ENCODE measurements at places on chromosomes 16 and 17.

- DNase-seq = peak; percentile 48
Observed at GRCh38 chr17:36921095-36921851, 16.0 kb upstream of the LHX1 start.

DNA sequence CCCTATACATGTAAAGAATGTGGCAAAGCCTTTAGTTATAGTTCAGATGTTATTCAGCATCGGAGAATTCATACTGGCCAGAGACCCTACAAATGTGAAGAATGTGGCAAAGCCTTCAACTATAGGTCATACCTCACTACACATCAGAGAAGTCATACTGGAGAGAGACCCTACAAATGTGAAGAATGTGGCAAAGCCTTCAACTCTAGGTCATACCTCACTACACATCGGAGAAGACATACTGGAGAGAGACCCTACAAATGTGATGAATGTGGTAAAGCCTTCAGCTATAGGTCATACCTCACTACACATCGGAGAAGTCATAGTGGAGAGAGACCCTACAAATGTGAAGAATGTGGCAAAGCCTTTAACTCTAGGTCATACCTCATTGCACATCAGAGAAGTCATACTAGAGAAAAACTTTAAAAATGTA lies 42.5 kb downstream of the ZNF267 start:
- no peak for DNase-seq

GRCh38 chr16:48500981-48501380 lies 109.0 kb downstream of the N4BP1 start:
- no peak for DNase-seq

GRCh38 chr16:79994418-79994817 lies 393.9 kb upstream of the MAF start:
- no peak for DNase-seq

DNA sequence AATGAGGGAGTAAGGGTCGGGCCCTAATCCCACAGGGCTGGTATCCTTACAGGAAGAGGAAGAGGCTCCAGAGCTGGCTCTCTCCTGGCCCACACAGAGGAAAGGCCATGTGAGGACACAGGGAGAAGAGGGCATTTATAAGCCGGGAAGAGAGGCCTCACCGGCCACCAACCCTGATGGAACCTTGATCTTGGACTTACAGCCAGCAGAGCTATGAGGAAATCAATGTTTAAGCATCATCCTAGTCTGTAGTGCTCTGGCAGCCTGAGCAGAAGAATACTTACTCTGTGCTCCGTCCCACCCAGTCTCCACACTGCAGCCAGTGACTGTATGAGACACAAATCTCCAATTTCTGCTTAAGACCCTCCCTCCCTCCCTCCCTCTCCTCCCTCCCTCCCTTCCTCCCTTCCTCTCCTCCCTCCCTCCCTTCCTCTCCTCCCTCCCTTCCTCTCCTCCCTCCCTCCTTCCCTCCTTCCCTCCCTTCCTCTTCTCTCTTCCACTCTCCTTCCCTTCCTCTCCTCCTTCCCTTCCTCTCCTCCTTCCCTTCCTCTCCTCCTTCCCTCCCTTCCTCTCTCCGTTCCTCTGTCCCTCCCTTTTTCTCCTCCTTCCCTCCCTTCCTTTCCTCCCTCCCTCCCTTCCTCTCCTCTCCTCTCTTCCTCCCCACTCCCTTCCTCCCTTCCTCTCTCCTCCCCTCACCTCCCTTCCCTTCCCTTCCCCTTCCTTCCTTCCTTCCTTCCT lies 8.9 kb upstream of the TMEM220 start:
- DNase-seq = no peak

GRCh38 chr17:42000413-42001133 lies 16.7 kb downstream of the DNAJC7 start:
- no peak for DNase-seq
